Right renal pelvis (tissue), 4 donors: ENCODE measurements at places on chromosomes 11 and 22.
A peak's percentile ranks its signal among the peaks of the same experiment; 100 is the strongest.

DNA sequence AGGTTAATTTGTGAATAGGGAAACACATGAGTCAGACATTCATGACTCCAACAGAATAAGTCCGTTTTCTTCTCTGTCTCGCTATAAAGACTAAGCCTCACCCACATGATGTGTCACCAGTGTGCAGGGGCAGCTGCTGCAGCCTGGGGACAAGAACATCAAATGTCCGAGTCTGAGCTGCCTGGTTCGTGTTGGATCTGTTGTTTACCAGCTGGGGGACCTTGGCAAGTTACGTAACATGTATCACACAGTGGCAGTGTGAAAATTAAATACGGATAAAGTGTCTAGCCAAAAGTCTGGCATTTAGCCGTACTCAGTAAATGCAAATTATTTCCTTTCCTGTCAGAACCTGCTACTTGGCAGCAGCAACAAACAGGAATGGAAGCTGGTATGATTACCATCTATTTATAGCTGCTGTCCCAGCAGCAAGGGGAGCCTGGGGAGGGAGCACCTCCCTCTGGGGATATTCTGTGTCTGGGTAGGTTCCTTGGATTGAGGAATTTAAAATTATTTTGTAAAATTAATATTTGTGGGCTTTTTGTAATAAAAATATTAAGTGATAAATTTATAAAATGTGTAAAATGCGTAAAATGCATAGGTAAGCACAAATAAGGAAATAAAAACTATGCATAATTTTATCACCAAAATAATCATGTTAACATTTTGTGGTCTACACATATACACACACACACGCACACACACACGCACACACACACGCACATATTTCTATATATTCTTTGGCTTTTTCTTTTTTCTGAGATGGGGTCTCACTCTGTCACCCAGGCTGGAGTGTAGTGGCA, 1.3 kb upstream of the CLDN25 start:
- no peak for DNase-seq

DNA sequence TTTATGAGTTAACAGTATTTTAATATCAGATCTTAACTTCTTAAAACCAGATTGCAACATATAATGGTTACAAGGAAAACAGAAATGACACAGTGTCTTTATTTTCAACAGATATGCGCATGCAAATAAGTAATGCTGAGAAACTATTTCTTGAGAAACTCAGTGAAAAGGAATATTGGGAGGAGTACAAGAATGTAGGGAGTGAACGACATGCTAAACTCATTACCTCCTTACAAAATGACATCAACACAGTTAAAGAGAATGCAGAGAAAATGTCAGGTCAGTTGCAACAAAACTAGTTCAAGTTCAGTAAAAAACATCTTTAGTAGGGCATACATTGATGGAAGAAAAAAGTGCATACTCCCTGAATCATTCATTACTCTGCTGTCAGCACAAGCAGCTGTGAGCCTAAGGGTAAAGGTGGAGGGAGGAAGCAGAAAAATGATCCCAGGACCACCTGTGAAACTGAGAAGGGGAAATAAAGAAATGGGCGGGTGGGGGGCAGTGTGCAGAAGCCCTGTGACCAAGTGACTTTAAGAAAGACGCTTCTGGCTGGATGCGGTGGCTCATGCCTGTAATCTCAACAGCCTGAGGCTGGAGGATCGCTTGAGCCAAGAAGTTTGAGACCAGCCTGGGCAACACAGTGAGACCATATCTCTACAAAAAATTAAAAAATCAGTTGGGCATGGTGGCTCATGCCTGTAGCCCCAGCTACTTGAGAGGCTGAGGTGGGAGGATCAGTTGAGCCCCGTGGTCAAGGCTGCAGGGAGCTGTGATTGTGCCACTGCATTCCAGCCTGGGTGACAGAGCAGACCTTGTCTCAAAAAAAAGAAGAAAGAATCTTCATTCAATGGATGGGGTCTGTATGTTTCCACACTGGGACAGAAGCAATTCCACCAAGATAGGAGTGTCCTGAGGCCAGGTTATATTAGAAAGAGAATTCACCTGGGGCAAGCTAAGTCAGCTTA, 31.2 kb downstream of the CCDC83 start:
- DNase-seq = peak; percentile 7

DNA sequence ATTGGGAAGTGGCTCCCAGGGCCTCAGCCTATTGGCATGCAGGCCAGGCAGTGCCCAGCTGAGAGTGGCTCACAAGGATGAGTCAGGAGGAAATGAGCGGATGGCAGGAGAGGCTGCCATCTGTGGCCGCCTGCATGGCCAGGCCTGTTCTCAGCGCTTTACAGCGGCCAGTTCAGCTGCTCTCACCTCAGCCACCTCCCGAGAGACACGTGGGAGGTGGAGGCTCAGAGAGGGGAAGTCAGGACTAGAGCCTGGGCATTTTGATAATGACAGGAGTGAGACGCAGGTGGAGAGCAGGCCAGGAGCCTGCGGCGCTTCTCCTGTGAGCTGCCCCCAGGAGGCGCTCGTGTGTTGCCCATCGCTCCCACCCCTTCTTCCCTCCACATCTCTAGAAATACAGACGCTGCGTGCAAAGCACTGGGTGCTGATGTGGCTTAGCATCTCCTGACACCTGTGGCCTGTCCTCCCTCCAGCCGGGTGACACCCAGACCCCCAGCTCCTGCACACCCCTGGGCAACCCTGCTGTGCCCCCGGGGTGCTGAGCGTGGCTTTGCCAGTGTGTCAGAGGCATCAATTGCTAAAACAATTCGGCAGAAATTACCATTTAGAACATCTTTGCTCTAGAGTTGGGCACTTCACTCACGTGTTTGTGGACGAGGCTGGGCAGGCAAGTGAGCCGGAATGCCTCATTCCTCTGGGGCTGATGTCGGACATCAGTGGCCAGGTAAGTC, 21.4 kb upstream of the PANX2 start:
- DNase-seq = no peak

- no peak for DNase-seq
These were observed 75.3 kb downstream of the PDE2A start for GRCh38 chr11:72598906-72599305.
